ENCODE measurements at places on chromosomes 2 and 18. TPM values are rescaled to one million over a fixed set of nuclear protein-coding genes. Genes with fewer than 3 reads are reported as not detected.
A peak's percentile ranks its signal among the peaks of the same experiment; 100 is the strongest.

Gene DSG1
- not detected for total RNA-seq

Gene FSHR
- total RNA-seq, result not detected

GRCh38 chr2:171788316-171788993 is 101.2 kb downstream of the DYNC1I2 start:
- DNase-seq, result no peak
- H3K27ac ChIP-seq, result no peak overlapping the region
- H3K4me3 ChIP-seq, result no peak overlapping the region
- peaks cover 13% of the 10 kb centered on the region for H3K36me3 ChIP-seq
- H3K27me3 ChIP-seq, result no peaks in the 10 kb centered on the region

DNA sequence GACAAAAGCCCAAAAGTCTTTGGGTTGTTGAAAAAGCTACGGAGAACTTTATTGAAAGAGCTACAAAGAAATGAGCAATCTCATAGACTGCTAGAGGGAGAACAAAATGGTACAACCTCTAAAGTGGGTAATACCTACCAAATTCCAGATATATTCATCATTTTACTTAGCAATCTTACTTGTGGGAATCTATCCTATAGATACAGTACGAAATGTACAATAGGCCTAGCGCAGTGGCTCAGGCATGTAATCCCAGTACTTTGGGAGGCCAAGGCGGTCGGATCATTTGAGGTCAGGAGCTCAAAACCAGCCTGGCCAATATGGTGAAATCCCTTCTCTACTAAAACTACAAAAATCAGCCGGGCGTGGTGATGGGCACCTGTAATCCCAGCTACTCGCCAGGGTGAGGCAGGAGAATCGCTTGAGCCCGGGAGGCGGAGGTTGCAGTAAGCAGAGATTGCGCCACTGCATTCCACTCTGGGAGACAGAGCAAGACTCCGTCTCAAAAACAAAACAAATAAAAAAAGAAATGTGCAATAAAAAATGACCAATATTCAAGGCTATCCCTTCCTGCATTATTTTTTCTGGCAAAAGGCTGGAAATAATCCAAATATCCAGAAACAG is 10.1 kb downstream of the EXOC6B start:
- H3K4me3 ChIP-seq, result no peak overlapping the region
- no peaks in the 10 kb centered on the region for H3K27me3 ChIP-seq
- no peak for DNase-seq
- H3K4me1 ChIP-seq, result peaks cover 8% of the 10 kb centered on the region
- H3K36me3 ChIP-seq, result no peaks in the 10 kb centered on the region

- H3K4me3 ChIP-seq, result no peak overlapping the region
- no peaks in the 10 kb centered on the region for H3K27me3 ChIP-seq
- DNase-seq, result peak; percentile 82
- no peaks in the 10 kb centered on the region for H3K4me1 ChIP-seq
- H3K36me3 ChIP-seq, result no peaks in the 10 kb centered on the region
These were observed 63.0 kb upstream of the COX7A2L start for GRCh38 chr2:42424033-42424432.

DNA sequence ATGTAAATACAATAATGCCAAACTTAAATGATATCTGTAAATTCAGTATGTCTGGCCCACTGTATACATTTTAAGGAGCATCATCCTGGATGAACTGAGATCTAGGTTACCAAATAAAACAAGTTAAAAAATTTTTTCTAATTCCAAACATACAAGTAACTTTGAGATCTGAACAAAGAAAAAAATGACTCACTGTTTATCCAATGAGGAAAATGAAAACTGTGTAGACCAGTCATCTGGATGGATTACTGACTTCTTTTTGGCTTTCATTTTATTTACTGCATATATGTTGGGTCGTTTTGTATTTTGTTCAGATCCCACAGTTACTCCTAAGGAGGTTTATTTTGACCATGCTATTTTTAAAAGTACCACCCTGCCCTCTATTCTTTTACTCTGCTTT is 189.8 kb downstream of the RBM43 start:
- H3K27ac ChIP-seq, result no peak overlapping the region
- H3K36me3 ChIP-seq, result no peaks in the 10 kb centered on the region
- H3K4me1 ChIP-seq, result peaks cover 4% of the 10 kb centered on the region
- DNase-seq, result no peak

- no peaks in the 10 kb centered on the region for H3K36me3 ChIP-seq
- H3K27me3 ChIP-seq, result no peaks in the 10 kb centered on the region
- no peak overlapping the region for H3K4me3 ChIP-seq
- DNase-seq, result no peak
- no peak overlapping the region for H3K27ac ChIP-seq
These were observed 116.9 kb downstream of the METTL8 start for GRCh38 chr2:171316755-171317337.

- no peaks in the 10 kb centered on the region for H3K27me3 ChIP-seq
- no peaks in the 10 kb centered on the region for H3K4me1 ChIP-seq
- no peak overlapping the region for H3K27ac ChIP-seq
- H3K36me3 ChIP-seq, result peaks cover 9% of the 10 kb centered on the region
These were observed 29.6 kb downstream of the CABYR start for GRCh38 chr18:24168496-24168895.

GRCh38 chr2:112923237-112923966 is 12.4 kb downstream of the IL37 start:
- H3K36me3 ChIP-seq, result no peaks in the 10 kb centered on the region
- H3K27me3 ChIP-seq, result no peaks in the 10 kb centered on the region
- no peak overlapping the region for H3K27ac ChIP-seq
- no peaks in the 10 kb centered on the region for H3K4me1 ChIP-seq
- H3K4me3 ChIP-seq, result no peak overlapping the region
- no peak for DNase-seq

DNA sequence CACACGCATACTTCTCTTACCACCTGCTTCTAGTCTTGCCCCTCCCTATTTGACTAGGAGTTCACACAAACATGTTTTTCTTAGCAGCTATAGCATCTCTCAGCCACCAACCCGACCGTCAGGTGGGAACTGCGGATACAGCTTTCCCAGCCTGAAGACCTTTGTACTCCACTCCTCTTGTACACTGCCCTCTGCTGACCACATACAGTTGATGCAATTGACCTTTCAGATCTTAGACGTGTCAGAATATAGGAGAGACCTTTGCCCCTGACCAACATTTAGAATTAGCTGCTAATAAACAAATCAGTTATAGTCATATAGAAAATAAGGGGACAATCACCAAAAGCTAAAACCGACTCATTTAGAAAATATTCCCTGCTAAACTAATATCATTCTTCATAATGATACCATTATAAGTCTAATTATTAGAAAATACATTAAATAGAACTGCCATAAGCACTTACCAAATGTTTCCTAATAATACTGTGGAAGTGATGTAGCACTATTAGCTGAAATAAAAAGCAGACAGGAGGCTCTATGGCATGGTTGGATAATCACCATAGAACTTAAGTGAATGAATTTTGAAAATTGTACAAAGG is 208.4 kb downstream of the RAD51AP2 start:
- H3K27me3 ChIP-seq, result no peaks in the 10 kb centered on the region
- no peaks in the 10 kb centered on the region for H3K4me1 ChIP-seq
- no peaks in the 10 kb centered on the region for H3K36me3 ChIP-seq
- H3K27ac ChIP-seq, result no peak overlapping the region
- DNase-seq, result peak; percentile 66

Gene RBMS1
- total RNA-seq, result 93.4 TPM

Data from lung (tissue), 17 donors.